ENCODE measurements at places on chromosomes 6 and 20. TPM values are rescaled to one million over a fixed set of nuclear protein-coding genes. Genes with fewer than 3 reads are reported as not detected.

GRCh38 chr6:122258839-122259238 is 140.6 kb upstream of the HSF2 start:
- H3K4me1 ChIP-seq = no peaks in the 10 kb centered on the region
- no peaks in the 10 kb centered on the region for H3K36me3 ChIP-seq
- no peaks in the 10 kb centered on the region for H3K27me3 ChIP-seq
- no peak overlapping the region for H3K4me3 ChIP-seq
- H3K27ac ChIP-seq = no peak overlapping the region

- H3K27ac ChIP-seq = peak overlapping the region; percentile 91
- no peaks in the 10 kb centered on the region for H3K27me3 ChIP-seq
- H3K36me3 ChIP-seq = no peaks in the 10 kb centered on the region
- H3K4me3 ChIP-seq = peak overlapping the region; percentile 29
Measured at GRCh38 chr6:25138233-25138933, 140.8 kb upstream of the CARMIL1 start.

DNA sequence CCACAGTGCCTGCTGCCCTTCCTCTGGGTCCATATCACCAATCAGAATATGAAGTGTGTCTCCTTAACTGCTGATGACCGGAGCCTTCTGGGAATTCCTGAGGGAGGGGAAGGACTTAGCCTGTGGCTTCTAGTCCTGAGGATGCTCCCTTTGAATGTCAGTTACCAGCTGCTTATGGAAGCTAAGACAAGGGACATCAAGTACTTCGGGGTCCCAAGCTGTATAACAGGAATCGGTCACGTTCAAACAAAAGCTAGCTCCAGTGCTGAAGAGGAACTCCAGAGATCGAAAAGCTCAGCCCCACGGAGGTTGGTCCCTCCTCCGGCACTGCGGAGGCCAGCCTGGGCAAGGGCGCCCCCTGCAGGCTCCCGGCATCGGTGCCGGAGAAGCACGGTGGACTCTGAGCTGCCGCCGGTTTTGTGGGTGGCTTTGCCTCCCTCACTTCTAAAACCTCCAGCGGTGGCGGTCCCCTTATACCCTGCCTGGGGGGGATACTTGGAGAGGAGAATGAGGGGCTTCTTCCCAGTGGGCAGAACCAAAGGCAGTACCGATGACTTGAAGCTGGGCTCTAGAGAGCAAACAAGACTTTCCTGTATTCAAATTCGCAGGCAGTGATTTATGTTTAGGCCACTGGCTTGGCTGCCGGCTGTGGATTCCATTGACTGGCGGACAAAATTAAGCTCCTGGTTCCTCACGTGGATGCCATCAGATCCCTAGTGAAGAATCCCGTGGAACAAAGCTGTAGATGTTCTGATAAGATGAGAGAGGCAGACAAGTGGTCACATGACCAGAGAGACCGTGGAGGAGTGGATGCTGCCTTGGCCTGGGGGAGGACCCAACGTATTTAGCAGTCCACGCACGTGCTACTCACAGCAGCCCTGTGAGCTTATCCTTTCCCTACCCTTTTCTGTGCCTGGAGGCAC is 16.2 kb upstream of the UBR2 start:
- H3K4me1 ChIP-seq = peaks cover 10% of the 10 kb centered on the region
- no peaks in the 10 kb centered on the region for H3K36me3 ChIP-seq
- H3K27me3 ChIP-seq = no peaks in the 10 kb centered on the region
- H3K4me3 ChIP-seq = peak overlapping the region; percentile 31
- peak; percentile 90 for DNase-seq

DNA sequence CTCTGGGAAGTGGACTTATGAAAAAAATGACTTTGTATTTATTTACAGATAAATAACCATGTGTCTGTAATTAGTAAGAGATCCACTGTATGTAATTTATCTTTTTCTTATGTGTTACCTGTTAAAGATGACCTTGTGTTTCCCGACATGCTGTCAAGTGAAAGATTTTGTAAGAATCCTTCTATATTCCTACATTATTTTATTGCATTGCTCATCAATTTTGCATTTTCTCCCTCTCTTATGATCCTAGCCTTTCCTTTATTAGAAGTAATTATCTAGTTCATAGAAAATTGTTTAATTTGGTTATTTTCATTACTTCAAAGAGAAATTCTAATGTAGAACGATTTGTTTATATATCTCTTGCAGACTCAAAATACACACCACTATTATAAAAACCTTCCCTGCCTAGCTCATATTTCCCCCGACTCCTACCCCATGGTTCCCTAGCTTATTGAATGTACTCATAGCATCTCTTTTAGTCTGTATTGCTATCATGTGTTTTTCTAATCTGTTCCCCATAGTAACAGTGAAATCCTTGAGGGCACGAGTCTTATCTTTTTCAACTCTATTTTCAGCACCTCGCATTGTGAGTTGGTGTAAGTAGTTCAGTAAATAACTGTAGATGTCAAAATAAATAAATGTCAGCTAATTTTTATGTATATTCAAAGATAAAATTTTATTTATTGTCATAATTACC is 774.4 kb downstream of the HDGFL1 start:
- no peaks in the 10 kb centered on the region for H3K4me1 ChIP-seq
- H3K27me3 ChIP-seq = no peaks in the 10 kb centered on the region
- no peak for DNase-seq
- H3K27ac ChIP-seq = no peak overlapping the region
- H3K36me3 ChIP-seq = no peaks in the 10 kb centered on the region

GRCh38 chr6:106097411-106098231 is 11.5 kb downstream of the PRDM1 start:
- H3K4me1 ChIP-seq = peaks cover 6% of the 10 kb centered on the region
- peak overlapping the region; percentile 32 for H3K4me3 ChIP-seq
- H3K27ac ChIP-seq = peak overlapping the region; percentile 45
- no peaks in the 10 kb centered on the region for H3K27me3 ChIP-seq
- no peak for DNase-seq

DNA sequence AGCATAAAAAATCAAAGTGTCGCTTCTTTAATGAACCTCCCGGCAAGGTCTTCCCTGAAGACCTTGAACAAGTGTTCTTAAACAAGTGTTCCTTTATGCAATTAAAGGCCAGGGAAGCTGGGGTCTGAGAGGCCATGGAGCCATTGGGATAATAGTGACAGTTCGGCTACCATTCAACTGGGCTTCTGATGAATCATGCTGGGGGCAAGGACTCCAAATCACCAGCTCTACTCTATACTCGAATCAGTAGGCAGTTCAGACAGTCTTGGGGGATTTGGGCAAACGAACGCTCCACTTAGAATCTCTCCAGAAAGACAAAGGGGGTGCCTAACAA is 34.7 kb upstream of the EZR start:
- H3K4me3 ChIP-seq = no peak overlapping the region
- H3K27me3 ChIP-seq = no peaks in the 10 kb centered on the region
- DNase-seq = no peak

DNA sequence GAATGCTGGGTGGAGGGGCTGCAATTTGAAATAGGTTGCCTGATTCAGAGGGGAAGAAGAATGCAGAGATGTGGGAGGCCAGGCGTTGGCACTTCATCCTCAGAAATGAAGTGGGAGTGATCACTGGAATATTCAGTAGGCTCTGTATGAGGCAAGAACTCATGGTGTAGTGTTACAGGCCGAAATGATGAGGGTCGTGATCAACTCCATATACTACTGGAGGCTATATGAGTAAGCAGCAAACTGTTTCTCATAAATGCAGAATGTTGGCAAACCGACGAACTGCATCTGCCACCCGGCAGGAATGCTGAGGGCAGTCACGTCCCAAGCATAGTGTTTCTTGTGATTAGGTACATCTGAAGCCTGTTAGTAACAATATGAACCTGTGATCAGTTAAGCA is 12.7 kb downstream of the KCNS1 start:
- H3K36me3 ChIP-seq = no peaks in the 10 kb centered on the region
- no peak for DNase-seq
- no peaks in the 10 kb centered on the region for H3K27me3 ChIP-seq
- H3K27ac ChIP-seq = peak overlapping the region; percentile 3
- H3K4me1 ChIP-seq = peaks cover 5% of the 10 kb centered on the region
- H3K4me3 ChIP-seq = no peak overlapping the region

DNA sequence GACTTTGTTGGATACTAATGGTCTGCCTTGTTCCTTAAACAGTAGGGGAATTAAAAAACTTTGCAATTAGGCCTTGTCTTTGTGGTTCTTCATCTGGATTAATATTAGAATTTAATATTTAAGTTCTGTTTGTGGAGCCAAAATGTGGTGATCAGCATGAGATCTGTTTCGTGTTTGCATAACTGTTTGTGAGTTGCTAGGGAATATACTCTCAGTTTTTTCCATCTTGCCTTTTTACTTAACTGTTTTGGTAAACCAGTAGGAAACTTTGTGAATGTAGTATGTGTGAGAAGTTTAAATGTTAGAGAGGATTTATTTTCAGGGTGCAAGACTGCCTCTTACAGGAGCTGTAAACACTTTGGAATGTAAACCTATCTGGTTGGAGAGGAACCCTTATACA is 35.6 kb downstream of the LRRC1 start:
- H3K4me1 ChIP-seq = peaks cover 96% of the 10 kb centered on the region
- no peaks in the 10 kb centered on the region for H3K36me3 ChIP-seq
- H3K27me3 ChIP-seq = no peaks in the 10 kb centered on the region
- no peak overlapping the region for H3K27ac ChIP-seq
- H3K4me3 ChIP-seq = no peak overlapping the region

- peak; percentile 85 for DNase-seq
- no peaks in the 10 kb centered on the region for H3K36me3 ChIP-seq
- H3K4me1 ChIP-seq = peaks cover 90% of the 10 kb centered on the region
- peak overlapping the region; percentile 87 for H3K27ac ChIP-seq
- H3K27me3 ChIP-seq = no peaks in the 10 kb centered on the region
- no peak overlapping the region for H3K4me3 ChIP-seq
Measured at GRCh38 chr6:108653949-108654348, 93.2 kb downstream of the FOXO3 start.

GRCh38 chr20:58692579-58693225 is at the start of gene NPEPL1:
Gene NPEPL1, plus strand, starts transcription at chr20:58692800. Its CDS starts 101 bp downstream, at chr20:58692901.
- H3K36me3 ChIP-seq = peaks cover 19% of the 10 kb centered on the region
- no peaks in the 10 kb centered on the region for H3K27me3 ChIP-seq
- peak; percentile 76 for DNase-seq

GRCh38 chr20:38245753-38246152 is 14.8 kb downstream of the KIAA1755 start:
- peak overlapping the region; percentile 71 for H3K27ac ChIP-seq
- peak; percentile 91 for DNase-seq
- H3K27me3 ChIP-seq = no peaks in the 10 kb centered on the region
- no peaks in the 10 kb centered on the region for H3K4me1 ChIP-seq
- H3K4me3 ChIP-seq = no peak overlapping the region

DNA sequence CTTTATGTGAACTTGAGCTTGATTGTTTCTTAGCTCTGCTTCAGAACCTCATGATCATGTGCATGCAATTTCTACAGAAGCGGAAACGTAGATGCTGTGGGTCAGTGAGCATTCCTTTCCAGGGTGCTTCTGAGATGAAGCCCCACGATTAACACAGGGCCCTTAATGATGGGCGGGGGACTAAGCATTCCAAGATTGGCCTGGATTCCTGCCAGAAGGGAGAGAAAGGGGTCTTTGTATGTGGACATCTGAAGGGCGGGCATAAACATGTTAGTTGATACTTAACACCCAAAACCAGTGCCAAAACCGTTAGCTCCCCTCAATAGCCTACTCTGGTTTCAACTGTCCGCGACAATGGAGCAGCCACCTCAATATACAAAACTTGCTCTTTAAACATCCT is 46.9 kb upstream of the POU3F2 start:
- H3K4me1 ChIP-seq = no peaks in the 10 kb centered on the region
- peaks cover 26% of the 10 kb centered on the region for H3K27me3 ChIP-seq
- H3K36me3 ChIP-seq = no peaks in the 10 kb centered on the region
- no peak overlapping the region for H3K27ac ChIP-seq
- no peak overlapping the region for H3K4me3 ChIP-seq

DNA sequence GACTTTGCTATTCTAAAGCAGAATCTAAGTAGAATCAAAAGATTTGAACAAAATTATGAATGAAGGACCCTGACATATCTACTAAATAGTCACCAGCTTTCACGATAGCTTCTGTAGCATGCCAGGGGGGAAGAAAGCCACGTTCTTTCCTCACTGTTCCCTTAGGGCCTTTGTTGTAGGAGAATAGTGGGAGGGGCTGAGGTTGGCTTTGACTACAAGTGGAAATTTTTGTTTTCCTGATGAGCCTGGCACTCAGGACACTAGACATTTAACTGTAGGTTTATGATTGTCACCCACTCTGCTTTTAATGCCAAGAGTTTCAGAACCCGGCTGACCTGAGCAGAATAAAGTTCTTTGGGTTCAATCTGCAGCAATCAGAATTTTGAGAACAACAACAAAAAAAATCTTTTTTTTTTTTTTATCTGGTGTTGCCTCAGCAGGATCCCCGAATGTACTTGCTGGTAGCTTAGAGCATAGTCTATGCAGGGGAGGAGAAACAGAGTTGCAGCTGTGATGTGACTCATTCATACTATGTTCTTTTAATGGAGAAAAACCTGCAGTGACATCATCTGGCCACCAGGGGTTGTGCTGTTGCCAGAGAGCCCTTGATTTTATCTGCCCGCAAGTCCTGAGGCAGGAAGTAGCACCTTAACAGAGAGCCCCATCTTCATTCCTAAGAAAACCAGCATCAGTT is 38.5 kb downstream of the TPD52L1 start:
- H3K36me3 ChIP-seq = no peaks in the 10 kb centered on the region
- H3K4me3 ChIP-seq = no peak overlapping the region
- H3K4me1 ChIP-seq = peaks cover 34% of the 10 kb centered on the region

- no peak overlapping the region for H3K27ac ChIP-seq
- H3K36me3 ChIP-seq = no peaks in the 10 kb centered on the region
- H3K4me3 ChIP-seq = no peak overlapping the region
Measured at GRCh38 chr6:53691667-53692133, 26.1 kb upstream of the KLHL31 start.

GRCh38 chr20:434221-434620 is 26.1 kb downstream of the RBCK1 start:
- H3K27me3 ChIP-seq = no peaks in the 10 kb centered on the region
- H3K4me3 ChIP-seq = no peak overlapping the region
- H3K4me1 ChIP-seq = no peaks in the 10 kb centered on the region
- H3K27ac ChIP-seq = no peak overlapping the region
- DNase-seq = no peak

DNA sequence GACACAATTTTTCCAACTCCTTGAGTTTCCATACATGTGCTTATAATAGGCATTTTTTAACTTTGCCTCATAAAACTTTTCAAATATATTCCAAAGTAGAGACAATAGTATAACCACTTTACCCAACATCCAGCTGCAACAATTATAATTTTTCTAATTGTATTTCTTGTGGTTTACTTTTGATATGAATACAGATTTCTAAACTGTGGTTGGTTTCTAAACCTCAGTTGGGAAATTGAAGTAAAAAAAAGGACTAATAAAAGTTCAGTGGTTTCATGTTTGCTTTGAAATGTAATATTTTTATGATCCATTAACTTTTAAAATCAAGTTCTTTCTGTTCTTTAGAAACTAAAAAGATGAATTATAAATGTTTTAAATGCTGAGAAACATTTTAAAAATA is 40.0 kb downstream of the FRK start:
- DNase-seq = no peak
- no peaks in the 10 kb centered on the region for H3K27me3 ChIP-seq
- H3K4me1 ChIP-seq = no peaks in the 10 kb centered on the region
- no peak overlapping the region for H3K27ac ChIP-seq

HS3ST5 gene
- 0.28 TPM for total RNA-seq

EEF1A2 gene
- total RNA-seq = 9.3 TPM

MAP1LC3A gene
- total RNA-seq = 69.8 TPM

MLN gene
- not detected for total RNA-seq

OR12D3 gene
- not detected for total RNA-seq

BEND6 gene
- total RNA-seq = 1.1 TPM

DCDC2 gene
- total RNA-seq = not detected

C6orf52 gene
- total RNA-seq = not detected

MYMX gene
- not detected for total RNA-seq

CGA gene
- not detected for total RNA-seq

EYA2 gene
- total RNA-seq = 3.3 TPM

TRIM38 gene
- 8.2 TPM for total RNA-seq

METTL24 gene
- 24.4 TPM for total RNA-seq

PTK7 gene
- total RNA-seq = 4.8 TPM

HLA-DOA gene
- 1.5 TPM for total RNA-seq

PMEPA1 gene
- 23.3 TPM for total RNA-seq
